Activated CD8-positive, alpha-beta memory T cell treated with anti-CD3 and anti-CD28 coated beads, Interleukin-2, amount 50 U/mL, for 48 hours (primary cell): ENCODE measurements at places on chromosomes 4 and X.

GRCh38 chr4:185344743-185345538, 50.8 kb downstream of the LRP2BP start:
- no peak for DNase-seq

GRCh38 chr4:3329887-3330286, 37.1 kb downstream of the RGS12 start:
- no peak for DNase-seq

DNA sequence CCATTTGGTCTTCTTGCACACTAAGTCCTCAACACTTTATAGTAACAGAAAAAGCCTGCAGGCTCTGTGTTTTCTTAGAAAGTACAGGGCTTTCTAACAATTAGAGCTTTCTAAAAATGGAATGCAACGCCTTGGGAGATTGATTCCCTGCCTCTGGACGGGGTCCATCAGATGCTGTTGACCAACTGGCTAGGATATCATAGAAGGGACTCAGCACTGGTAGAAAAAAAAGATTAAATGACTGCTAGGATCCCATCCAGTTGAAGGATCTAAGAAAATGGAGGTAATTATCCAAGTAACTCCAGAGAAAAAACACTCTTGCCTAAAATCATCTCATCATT, 39.5 kb downstream of the USP46 start:
- no peak for DNase-seq

DNA sequence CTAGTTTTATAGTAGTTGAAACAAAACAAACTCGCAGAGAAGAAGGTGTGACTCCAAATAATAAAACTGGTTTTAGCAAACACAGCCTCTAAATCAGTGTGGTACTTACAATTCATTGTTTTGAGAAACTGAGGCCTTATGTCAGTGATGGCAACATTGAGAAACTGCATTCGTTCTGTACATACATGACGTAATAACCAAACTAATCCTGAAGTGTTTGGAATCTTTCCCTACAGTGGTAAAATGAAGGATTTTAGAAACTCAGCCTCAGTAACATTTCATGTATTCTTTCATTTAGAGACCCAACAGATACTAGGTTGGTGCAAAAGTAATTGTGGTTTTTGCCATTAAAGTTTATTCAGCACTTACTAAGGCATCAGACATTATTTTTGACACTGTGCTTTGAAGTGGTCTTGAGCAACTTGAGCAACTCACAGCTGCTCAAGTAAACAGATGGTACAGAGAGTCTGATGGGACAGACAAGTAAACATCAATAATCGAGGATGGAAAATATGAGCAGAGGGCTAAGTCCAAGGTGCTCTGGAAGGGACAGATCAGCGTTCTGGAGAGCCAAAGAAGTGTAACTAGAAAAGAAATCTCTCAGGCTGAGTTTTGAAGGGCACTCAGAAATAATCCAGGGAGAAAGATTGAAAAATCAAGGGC, 390.8 kb upstream of the BOD1L1 start:
- DNase-seq = no peak

GRCh38 chr4:151347490-151348235, 22.3 kb upstream of the SH3D19 start:
- no peak for DNase-seq

GRCh38 chr4:182843808-182844325, 73.3 kb downstream of the DCTD start:
- DNase-seq = no peak

DNA sequence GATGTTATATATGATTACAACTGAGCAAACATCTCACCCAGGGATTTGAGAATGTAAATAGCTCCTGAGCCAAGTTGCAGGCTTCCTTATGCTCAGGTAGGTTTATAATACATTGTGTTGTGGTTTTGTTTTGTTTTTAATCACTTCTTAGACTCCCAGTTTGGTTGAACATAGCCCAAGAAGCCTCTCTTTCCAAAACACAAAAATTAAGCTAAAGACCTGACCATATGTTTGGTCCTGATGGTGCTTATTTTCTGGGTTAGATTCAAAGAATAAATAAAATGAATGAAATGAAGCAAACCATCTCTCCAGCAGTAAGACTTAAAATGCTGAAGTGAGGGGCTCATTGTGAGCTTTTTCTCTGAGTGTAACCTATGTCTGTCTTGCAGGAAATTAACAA, 93.5 kb downstream of the GRXCR1 start:
- no peak for DNase-seq

GRCh38 chrX:19372170-19372546, 28.4 kb downstream of the PDHA1 start:
- peak; percentile 75 for DNase-seq

GRCh38 chrX:9745417-9746115, 20.1 kb downstream of the GPR143 start:
- DNase-seq = no peak

DNA sequence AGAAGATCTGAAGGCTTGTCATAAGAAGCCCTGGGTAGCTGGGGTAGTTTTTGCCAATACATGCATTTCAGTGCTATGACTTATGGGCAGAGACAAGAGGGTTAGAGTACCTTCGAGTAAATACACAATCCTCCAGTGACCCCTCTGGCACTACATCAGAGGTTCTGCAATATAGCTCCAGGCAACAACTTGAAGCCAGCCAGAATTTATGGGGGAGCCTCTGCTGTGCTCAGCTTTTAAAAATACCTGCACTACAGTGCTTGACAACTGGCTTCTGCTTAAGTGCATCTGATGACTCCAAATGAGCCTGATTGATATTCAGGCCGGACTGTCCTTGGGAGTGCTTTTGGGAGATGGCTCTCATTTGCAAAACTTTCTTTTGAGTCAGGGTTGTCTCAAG, 44.9 kb upstream of the SMAD1 start:
- DNase-seq = no peak

- DNase-seq = no peak
These were observed 350.0 kb upstream of the CTSO start for GRCh38 chr4:156303708-156304107.

- DNase-seq = no peak
These were observed 121.2 kb downstream of the VEGFC start for GRCh38 chr4:176671532-176671931.

DNA sequence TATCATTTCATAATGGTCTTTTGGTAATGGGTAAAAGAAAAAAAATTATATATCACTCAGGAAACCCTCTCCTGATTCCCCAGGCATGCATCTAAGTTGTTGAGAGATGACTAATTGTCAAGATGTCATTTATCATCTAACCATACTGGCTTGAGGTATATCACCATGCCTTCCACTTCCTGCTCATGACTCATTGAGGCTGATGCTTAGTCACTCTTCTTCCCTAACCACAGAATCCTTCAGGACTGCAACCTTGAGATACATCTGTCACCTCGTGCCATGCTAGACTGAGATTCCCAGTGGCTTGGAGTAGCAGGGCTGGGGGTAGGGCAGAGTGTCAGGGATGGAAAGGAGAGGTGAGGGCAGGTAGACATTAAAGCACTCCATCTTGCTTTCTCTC, 782.5 kb upstream of the INTU start:
- no peak for DNase-seq

DNA sequence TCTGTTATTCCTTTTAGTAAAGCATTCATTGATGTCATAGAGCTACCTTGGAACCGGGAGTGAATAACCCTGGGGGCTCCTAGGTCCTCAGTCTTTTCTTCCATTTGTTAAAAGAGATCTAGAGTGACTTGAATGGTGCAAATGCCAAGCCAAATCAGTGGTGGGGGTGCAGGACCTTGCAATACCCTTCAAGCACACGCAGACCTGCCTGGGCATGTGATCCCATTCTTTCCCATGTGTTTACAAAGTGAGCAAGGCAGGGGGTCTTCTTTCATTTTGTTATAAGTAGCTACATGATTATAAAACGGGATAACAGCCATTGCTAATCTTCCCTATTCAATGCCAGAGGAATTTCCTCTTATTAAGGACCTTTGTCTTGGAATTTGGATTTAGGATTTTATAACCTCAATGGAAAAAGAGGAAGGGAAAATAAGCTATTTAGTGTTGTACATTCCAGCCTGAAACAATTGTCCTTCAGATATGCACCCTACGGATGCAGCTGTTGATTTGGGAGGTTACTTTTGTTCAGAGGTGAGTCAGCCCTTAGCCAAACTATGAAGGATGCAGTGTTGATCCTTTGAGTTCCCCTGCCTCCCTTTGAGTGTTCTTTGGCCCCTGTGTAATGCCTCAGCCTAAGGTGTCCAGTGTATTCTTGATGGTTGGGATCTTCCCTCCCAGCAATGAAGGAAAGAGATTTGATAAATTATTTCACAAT, 623.8 kb upstream of the HTR2C start:
- DNase-seq = no peak

DNA sequence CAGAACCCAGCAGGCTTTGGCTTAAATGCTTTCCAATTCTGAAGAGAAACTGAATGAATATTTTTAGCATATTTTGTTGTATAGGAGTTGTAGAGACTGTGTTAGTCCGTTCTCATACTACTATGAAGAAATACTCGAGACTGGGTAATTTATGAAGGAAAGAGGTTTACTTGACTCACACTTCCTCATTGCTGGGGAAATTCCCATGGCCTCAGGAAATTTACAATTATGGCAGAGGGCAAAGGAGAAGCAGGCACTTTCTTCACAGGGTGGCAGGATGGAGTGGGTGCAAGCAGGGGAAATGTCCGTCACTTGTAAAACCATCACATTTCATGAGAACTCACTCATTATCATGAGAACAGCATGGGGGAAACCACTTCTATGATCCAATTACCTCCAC, 291.7 kb downstream of the PACRGL start:
- no peak for DNase-seq

GRCh38 chrX:3134316-3134945, 93.2 kb downstream of the ARSF start:
- DNase-seq = no peak

DNA sequence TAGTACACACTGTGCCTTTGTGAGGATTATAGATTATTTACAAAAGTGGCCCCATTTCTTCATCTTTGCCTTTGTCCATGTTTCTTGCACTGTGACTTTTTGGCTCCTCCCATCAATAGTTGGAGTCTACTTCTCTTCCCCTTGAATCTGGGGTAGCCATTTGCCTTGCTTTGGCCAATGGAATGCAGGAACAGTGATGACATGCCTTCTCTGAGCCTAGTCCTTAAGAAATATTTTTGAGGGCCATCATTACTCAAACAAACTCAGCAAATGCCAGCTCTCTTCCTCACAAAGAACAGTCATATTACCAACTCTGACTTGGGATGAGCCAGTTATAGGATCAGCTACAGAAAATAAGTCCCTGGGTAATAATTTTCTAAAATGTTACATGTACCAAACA, 189.6 kb downstream of the FRMPD4 start:
- DNase-seq = no peak

GRCh38 chr4:184472614-184473498, 1.5 kb downstream of the IRF2 start:
- DNase-seq = peak; percentile 85

DNA sequence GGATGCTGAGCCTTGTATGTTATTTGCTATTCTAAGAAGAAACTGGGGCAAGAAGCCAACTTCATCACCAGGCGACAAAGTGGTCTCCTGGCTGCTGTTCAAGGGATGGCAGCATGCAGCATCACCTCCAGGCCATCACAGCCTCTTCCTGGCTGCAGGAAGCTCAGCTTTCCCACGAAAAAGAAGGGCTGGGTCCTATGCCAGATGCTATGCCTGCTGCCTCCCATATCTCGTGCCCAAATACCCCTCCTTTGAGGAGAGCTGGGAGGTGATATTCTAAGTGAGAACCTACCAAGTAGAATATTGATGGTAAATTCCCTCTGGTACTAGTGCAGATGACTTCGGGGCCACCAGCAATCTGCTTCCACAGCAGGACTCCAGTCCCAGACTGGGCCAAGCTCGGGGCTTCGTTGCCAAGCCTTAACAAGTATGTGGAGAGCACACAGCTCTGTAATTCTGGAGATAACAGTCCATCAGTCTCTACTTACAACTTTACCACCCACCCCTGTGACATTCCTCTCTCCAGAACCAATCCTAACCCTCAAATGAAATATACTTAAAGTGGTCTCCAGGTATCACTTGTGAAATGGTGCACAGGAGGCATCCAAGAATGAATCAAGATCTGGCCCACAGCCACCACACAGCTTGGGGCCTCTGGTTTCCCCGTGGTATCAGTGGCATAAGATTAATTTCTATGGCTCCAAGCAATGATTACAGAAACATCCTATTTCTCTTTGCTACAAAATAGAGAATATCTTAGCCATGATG, 149.3 kb downstream of the PALLD start:
- no peak for DNase-seq

GRCh38 chrX:16196829-16197228, 29.5 kb downstream of the MAGEB17 start:
- DNase-seq = no peak

GRCh38 chr4:17315459-17315858, 196.4 kb downstream of the QDPR start:
- no peak for DNase-seq

GRCh38 chrX:38214551-38215531, 5.8 kb downstream of the SRPX start:
- DNase-seq = no peak

- DNase-seq = no peak
These were observed 104.0 kb downstream of the NEUROG2 start for GRCh38 chr4:112411781-112412550.

DNA sequence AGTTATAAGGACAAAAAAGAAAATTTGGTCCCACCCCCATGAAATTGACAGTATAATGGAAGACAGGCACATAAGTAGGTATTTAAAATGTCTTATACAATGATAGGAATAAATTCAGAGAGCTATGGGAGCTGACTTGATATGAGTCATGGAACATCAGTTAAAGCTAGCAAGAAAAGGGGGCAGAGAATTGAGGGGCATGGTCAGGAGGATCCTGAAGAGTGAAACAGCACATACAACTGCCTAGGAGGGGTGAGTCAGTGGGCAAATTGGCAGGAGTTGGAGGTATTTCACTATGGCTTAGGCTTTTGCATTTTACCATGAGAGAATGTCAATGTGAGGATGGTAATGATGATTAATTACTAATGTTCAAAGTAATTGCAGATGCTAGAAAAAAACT, 95.4 kb upstream of the BANK1 start:
- DNase-seq = no peak

GRCh38 chr4:184398741-184399511, 75.4 kb downstream of the IRF2 start:
- no peak for DNase-seq

GRCh38 chrX:120144178-120144844, 14.1 kb upstream of the RHOXF2 start:
- DNase-seq = no peak

- no peak for DNase-seq
These were observed 538.2 kb downstream of the INPP4B start for GRCh38 chr4:142307857-142308256.

- DNase-seq = no peak
These were observed 562.8 kb upstream of the POU3F4 start for GRCh38 chrX:82945332-82945731.

DNA sequence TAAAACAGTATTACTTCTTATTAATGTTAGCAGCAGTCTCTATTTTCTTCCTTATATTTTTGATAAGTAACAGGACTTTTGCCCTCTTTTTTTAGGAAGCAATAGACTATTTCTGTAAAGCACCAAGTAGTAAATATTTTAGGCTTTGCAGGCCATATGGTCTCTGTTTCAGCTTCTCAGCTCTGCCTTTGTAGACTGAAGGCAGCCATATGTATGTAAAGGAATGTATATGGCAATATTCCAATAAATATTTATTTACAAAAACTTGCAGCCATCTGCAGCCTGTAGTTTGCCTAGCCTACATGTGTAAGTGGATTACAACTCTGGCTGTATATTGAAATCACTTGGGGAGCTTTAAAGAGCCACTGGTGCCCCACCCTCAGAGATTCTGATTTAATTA, 15.0 kb downstream of the RADX start:
- no peak for DNase-seq
